Stimulated activated memory B cell treated with anti-CD40 and anti-IgM and Interleukin-4, amounts not matched to agents 10 μg/mL and 1 μg/mL and 100 μg/mL, for 72 hours (primary cell): ENCODE measurements at places on chromosomes 13 and 19.

DNA sequence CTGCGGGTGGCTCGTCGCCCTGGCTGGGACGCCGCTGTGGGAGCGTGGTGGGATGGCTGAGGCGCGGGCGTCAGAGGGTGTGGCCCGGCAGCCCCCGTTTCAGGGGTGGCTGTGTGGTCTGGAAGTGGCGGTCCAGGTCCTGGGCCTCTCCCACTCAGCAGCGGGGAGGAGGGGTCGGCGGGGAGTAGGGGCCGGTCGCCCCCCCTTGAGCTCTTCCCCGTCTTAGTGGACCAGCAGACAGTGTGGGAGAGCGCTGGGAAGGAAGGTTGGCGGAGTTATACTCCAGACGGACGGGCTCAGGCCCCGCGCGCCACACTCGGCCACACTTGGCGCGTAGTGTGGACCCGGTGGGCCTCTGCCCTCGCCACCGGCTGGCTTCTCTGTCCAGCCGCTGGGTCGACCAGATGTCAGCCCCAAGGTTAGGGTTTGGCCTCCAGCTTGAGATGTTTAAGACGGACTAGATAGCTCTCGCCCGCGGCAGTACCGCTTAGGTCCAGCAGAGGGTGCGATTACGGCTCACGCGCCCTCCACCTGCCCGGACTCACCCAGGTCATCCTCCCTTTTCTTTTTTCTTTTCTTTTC is 21.7 kb upstream of the ZNF429 start:
- peak; percentile 51 for ATAC-seq

DNA sequence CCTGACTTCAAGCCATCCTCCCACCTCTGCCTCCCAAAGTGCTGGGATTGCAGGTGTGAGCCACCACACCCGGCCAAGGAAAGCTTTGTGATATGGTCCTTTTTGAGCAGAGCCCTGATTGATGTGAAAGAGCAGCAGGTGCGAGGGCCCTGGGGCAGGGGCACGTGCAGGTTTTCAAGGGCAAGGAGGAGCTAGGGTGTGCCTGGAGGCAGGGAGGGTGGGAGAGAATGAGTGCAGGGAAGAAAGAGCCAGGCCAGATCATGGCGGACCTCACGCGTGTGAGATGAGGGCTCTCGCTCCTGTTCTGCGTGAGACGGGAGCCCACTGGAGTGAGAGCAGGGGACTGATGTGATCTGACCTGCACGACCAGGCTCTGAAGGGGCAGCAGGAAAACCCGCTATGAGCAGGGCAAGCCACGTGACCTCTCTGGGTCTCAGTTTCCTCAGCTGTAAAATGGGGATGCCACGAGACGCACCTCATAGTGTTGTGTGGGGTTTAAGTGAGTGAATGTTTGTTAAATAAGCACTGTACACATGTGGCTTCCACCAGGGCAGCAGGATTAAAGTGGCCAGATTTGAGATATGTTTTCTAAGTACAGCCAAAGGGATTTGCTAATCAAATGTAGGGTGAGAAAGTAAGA is 25.8 kb downstream of the FAAP24 start:
- ATAC-seq = no peak

DNA sequence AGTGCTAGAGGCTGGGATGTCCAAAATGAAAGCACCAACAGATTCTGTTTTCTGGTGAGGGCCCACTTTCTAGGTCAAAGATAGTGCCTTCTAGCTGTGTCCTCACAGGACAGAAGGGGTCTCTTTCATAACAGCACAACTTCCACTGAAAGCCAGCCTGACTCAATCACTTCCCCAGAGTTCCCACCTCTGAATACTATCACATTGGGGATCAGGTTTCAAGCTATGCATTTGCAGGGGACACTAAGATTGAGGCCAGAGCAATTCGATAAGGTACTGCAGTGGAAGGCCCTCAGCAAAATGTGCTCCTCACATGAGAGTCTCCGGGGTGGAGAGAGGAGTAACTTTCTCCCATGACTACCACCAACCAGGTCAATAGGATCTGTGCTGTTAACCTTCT is 1501.5 kb downstream of the EFNB2 start:
- ATAC-seq = no peak

DNA sequence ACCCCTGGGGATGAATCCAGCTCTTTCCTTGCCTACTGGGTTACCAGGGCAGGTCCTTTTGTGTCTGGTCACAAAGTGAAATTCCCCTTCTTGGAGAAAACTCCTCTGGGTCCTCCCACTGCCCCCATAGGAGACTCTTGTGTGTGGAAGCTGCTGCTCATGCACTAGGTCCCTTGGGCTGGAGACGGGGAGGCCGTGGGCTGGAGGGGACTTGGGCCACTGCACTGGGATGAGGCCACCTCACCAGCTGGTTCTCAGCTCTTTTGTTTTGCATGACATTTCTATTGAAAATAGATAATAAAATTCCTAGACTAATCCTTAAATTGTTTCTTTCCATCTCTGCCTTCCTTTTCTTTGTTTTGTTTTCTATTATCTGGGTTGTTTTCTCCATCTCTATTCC is 62.4 kb downstream of the TEX29 start:
- ATAC-seq = no peak

- no peak for ATAC-seq
Measured at GRCh38 chr13:73140801-73141200, 82.0 kb downstream of the KLF5 start.

DNA sequence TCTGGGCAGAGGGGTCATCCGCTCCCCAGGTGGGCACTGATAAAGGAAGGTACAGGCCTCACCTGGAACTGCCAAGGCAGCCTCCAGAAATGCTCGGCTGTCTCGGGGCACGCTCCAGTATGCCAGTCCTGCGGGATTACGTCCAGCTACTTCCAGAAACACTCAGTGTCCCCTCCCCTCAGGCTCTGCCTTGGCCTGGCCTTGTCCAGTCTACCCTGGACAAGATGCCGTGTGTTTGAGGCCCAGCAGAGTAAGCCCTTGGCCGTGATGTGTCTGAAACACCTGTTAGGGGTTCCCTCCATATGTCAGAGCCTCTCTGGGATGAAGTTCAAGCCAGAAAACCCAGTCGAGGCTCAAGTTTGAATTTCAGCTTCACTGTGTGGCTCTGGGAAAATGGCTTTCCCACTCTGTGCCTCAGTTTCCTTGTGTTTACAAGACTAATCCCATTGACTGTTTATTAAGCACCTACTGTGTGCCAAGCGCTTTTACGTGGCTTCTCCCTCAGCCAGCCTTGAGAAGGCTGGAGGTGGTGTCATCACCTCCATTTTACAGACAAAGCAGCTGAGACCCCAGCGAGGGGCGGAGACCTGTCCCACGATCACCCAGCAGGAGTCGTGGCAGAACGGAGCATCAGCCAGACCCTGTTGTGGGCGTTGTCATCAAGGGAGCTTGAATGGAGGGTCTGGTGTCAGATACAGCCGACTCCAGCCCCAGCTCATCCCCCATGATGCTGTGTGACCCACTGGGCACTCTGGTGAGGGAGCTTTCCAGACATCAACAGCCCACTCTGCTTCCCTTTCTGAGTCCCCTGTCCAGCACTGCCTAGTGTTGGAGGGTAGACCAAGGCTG is 2.0 kb upstream of the PIK3R2 start:
- no peak for ATAC-seq

DNA sequence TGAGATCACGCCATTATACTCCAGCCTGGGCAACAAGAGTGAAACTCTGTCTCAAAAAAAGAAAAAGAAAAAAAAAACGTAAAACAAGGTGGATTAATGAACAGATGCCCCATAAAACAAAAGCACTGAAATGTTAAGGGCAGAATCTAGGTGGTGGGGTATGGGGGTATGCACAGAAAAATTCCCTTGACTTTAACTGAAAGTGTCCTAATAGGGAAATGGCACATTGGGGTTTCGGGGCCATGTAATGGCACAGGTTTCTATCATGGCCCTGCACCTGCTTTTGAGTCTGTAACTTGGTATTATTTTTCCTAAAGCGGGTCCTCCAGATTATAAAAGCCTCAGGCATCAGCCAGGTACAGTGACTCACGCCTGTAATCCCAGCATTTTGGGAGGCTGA is 16.2 kb downstream of the NOP53 start:
- peak; percentile 78 for ATAC-seq

GRCh38 chr19:19566306-19566705 is 28.2 kb downstream of the CILP2 start:
- no peak for ATAC-seq

GRCh38 chr13:103133556-103133955 is 67.3 kb upstream of the SLC10A2 start:
- no peak for ATAC-seq

- no peak for ATAC-seq
Measured at GRCh38 chr19:571566-571974, 826 bp upstream of the BSG start.

DNA sequence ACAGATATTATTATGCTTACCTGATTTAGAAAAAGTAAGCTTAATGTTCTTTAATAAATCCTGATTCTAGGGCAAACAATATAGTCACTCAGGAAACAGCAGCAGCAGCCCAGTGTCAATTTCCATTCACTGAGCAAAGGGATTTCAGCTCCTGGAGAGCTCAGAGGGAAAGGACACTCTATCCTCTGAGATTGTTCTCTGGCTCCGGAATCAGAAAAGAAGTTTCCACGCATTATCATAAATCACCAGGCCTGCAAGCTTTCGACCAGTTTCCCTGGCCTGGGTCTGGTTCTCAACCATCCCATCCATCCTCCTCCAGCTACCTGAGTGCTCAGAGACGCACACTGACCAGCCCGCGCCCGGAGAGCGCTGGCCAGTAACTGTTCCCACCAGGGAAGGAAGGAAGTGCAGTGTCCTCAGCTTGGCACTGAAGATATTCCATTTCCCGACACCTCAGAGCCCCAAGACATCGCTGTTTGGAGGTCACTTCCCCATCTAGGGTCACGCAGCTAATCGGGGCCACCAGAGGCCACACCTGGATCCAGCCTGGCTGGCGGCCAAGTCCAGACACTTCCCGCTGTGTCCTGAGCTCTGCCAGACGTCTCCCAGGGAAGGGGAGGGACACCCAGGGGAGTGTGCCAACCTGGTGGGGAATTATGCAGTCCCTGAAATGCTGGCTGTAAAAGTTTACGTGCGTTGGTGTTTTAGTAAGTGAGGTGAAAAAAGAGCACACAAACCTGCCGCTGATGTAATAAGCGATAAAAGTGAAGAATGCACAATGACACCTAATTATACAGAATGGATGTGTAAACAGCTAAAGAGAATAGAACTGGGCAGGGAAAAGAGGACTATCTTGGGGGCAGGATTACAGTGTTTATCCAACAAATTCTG is 29.1 kb downstream of the EPS15L1 start:
- no peak for ATAC-seq

DNA sequence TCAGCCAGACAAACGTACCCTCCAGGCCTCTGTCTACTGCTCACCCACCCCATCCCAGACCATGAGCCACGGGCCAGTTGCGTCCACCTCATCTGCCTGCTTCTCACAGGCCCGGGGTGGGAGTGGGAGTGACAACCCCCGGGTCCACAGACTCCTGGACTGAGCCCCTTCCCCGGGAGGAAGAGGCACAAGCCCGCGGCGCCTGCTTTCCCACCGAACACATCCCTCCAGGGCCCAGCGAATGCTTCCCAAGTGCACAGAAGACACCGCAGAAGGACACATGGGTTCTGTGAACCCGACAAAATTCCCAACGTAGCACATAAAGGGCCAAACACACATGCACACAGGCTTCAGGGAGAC is 18.0 kb upstream of the PLPP2 start:
- ATAC-seq = no peak

DNA sequence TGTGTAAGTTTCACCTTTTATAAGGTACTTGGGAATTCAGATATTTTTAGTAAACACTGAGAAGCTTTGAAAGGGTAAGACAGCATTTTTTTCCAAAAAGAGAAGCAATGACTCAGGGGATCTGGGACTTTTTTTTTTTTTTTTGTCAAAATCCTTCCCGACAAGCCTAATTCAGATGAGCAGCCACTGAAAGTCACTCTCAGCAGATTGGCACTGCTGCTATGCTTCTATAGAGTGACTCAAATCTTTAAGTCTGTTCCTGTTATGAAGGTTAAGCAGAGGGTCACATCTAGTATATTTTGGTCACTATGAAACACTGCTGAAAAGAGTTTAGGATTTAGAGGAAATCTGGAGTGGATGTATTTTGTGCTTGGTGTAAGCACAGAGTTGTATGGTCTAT is 571.1 kb downstream of the MYO16 start:
- ATAC-seq = no peak

DNA sequence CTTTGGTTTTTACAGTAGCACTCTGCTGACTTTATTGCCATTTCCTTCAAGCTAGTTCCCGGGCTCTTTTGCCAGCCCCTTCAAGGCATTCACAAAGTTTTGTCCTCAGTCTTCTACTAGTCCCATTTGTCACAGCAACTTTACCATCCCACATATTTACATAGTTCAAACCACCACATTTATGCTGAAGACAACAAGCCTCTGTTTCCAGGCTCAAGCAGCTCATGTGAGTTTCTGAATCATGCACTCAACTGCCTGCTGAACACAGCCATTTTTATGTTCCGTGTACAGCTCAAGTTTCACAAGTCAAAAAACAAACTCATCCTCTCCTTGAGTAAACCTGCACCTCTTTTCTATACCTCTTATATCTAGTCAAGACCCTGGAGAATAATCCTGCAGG is 977.0 kb upstream of the SLC10A2 start:
- no peak for ATAC-seq

DNA sequence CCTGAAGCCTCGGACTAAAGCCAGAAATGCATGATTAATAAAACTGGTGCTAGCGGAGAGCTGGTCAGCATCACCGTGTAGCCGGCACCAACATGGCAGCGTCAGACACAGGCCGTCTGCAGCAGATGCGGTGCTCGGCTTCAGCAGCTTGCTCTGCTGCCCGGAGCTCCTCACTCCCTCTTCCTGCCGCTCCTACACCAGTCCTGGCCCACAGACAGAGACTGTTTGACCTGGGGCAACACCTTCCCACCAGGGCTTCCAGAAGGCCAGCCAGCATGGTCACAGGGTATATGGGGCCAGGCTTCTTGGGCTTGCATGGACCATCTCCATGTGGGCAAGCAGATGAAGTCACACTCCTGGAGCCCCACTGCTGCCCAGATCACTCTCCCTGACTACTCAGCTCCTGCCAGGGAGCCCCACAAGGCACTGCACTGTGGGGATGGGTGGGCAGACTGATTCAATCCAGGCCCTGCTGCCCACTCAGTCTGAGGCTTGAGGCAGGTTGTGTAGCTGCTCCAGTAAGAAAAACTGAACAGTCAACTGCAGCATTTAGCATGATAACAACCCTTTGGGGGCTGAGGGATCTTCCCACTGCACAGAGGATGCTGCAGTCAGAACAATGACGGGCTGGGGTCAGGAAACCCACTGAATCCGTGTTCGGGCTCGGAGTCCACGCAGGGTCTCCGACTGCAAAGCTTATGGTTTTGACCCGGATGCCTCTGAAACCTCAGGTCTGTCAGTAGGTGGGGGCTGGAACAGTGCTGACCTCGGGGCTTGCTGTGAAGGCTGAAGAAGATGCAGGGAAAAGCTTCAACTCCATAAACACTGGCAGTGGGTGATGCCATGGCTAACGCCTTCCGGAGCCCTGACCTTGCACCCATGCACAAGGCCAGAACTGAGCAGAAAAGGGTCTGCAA is 45.6 kb downstream of the CEBPG start:
- ATAC-seq = no peak

GRCh38 chr19:56159009-56159559 is 16.7 kb upstream of the GALP start:
- ATAC-seq = no peak

GRCh38 chr19:3646336-3647092 is 19.9 kb upstream of the CACTIN start:
- no peak for ATAC-seq
